ENCODE measurements at places on chromosomes 11 and 22. TPM values are rescaled to one million over a fixed set of nuclear protein-coding genes. Genes with fewer than 3 reads are reported as not detected.

The C11orf87 gene
- total RNA-seq = not detected

The TUBA8 gene
- 0.97 TPM for total RNA-seq

The NAALADL1 gene
- 24.6 TPM for total RNA-seq

The DMC1 gene
- total RNA-seq = under 0.01 TPM

The ACR gene
- not detected for total RNA-seq

The LAYN gene
- total RNA-seq = 9.6 TPM

The GGT5 gene
- 173 TPM for total RNA-seq

The MS4A3 gene
- total RNA-seq = not detected

The BRMS1 gene
- 46.5 TPM for total RNA-seq

The RASSF10 gene
- not detected for total RNA-seq

The HSPB2 gene
- total RNA-seq = 0.36 TPM

The CASP4 gene
- total RNA-seq = 123 TPM

The P2RX3 gene
- not detected for total RNA-seq

The CRYBB1 gene
- not detected for total RNA-seq

The PIK3IP1 gene
- total RNA-seq = 12.1 TPM

The TMEM80 gene
- 16.6 TPM for total RNA-seq

The MS4A4A gene
- total RNA-seq = not detected

The CBLIF gene
- total RNA-seq = not detected

The TESMIN gene
- total RNA-seq = not detected

The APOL1 gene
- 4.9 TPM for total RNA-seq

The CEP126 gene
- total RNA-seq = 1.6 TPM

The APOBEC3C gene
- total RNA-seq = 19.0 TPM

The CRYAB gene
- 50.5 TPM for total RNA-seq

The ARHGAP8 gene
- total RNA-seq = not detected

The POU2AF2 gene
- total RNA-seq = not detected

The PLEKHA7 gene
- not detected for total RNA-seq

The YPEL1 gene
- 0.81 TPM for total RNA-seq

Measured in cardiac atrium fibroblast (primary cell).